ENCODE measurements at places on chromosomes 12 and 14.

- DNase-seq, result no peak
Observed at GRCh38 chr14:101499080-101499479, 62.2 kb upstream of the DIO3 start.

- no peak for DNase-seq
Observed at GRCh38 chr12:19946550-19946949, 421.8 kb upstream of the PDE3A start.

GRCh38 chr12:53051058-53051880, 1.4 kb downstream of the TNS2 start:
- DNase-seq, result no peak

GRCh38 chr12:53532021-53532420, 24.7 kb upstream of the NPFF start:
- DNase-seq, result no peak

DNA sequence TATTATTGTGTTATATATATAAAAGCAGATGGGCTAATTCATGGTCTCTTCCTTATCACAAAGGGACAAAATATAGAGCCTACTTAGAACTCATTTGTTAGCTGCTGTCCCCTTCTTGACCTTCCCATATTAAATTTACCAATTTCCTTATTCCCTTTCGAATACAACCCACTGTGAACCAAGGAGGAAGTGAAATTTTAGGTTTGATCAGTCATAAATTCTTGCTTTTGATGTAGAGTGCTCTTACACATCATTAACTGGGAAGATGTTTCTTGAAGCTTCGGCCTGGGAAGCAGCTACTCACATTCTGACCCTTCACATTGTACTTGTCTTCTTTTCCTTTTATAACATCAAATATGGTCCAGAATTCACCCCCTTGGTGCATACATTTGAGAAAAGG, 579.0 kb downstream of the LRFN5 start:
- no peak for DNase-seq

DNA sequence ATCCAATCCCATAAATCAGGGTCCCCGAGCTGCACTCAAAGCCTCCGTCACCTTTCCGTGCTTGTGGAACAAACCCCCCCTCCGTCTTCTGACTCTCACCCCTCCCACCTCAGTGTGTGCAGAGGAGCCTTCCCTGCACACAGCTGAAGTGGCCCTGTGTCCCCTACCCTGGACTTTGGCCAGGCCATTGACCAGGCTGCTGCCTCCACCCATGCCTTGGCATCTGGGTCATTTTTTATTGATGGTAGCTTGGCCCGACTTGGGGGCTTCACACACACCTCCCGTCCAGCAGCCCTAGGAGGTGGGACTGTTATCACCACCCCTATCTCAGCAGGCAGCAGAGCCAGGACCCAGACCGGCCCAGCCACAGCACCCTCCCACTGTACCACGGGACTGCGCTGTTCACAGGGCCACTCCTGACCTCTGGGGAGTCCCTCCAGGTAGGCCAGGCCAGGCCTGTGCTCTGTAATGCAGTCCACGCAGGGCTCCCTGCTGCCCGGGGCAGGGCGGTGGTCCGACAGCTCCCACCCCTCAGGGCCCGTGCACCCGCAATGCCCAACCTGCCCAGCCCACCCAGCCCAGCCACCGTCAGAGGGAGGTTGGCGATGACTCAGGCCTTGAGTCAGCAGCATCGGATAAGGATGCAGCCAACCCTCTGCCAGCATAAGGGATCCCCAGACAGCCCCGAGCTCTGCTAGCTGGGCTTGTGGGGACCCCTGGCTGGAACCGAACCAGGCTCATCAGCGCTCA, 9.2 kb upstream of the INF2 start:
- DNase-seq, result no peak

- no peak for DNase-seq
Observed at GRCh38 chr12:67640863-67641262, 7.7 kb upstream of the DYRK2 start.

GRCh38 chr14:96852823-96853422, 55.7 kb downstream of the VRK1 start:
- DNase-seq, result no peak

- DNase-seq, result no peak
Observed at GRCh38 chr12:49705479-49706134, 1.6 kb downstream of the FMNL3 start.

GRCh38 chr12:120468325-120468820, 1.2 kb downstream of the SRSF9 start:
- DNase-seq, result no peak

GRCh38 chr12:108129017-108129812, at the start of gene WSCD2:
Gene WSCD2, plus strand, starts transcription at chr12:108129288. Its CDS starts 66,545 bp downstream, at chr12:108195833.
- DNase-seq, result no peak

DNA sequence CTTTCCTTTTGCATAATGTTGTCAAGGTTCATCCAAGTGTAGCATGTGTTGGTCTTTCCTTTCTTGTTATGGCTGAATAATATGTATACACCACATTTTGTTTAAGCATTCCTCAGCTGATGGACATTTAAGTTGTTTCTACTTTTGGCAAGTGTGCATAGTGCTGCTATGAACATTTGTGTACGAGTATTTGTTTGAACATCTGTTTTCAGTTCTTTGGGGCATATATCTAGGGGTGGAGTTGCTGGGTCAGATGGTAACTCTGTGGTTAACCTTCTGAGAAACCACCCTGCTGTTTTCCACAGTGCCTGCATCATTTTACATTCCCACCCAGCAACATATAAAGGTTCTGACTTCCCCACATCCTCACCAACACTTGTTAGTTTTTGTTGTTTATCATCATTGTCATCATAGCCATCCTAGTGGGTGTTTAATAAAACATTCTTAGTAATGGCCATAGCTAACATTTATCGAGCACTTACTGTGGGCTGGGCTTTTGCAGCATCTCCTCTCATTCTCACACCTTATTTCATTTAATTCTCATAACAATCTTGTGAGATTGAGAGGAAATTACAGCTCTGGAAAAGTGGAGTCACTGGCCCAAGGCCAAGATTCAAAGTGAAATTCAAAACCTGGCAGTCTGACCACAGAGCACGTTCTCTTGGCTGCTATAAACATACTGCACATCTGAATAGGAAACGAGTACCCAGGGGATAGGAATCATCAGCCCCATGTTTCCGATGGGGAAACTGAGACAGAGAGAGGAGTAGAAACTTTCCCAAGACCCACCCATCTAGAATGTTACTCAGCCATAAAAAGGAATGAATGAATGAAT, 193.6 kb downstream of the KSR2 start:
- no peak for DNase-seq

All from stimulated activated CD8-positive, alpha-beta memory T cell treated with anti-CD3 and anti-CD28 coated beads, Interleukin-2, amount 100 ng/mL, for 1 hour (primary cell).